Activated B cell treated with CpG ODN at 0.5 μM for 24 hours (primary cell): ENCODE measurements at places on chromosomes 3 and 15.

DNA sequence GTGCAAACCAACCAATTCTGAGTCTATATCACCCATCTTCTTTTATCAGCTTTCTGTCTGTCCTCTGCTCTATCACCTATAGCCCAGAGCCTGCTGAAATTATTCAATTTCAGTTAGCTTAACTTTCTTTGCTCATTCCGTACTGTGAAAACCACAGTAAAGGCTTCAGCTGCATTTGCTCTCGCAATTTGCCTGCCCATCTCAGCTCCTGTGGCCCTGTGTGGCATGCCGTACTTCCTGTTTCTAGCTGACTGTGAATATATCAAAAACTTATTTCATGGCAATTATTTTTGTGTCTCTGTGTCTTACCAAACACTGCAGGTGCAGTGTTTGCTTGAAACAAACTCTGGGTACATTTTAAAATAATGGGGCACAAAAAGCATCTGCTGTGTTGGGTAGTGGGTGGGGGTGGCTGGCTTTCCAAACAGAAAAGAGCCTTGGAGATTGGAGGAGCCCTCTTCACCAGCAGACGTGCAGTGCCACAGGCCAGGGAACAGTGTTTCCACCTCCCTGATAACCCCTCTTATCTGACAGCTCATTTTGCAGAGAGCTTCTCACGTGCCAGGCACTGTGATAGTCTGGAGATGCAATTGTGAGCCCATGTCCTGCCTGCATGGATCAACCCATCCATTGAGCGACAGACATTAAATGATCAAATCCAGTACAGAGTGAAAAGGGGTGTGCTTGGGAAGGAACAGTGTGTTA lies 45.2 kb downstream of the GASK1A start:
- no peak for DNase-seq

- DNase-seq, result no peak
These were observed 79.2 kb upstream of the ARHGEF3 start for GRCh38 chr3:56880720-56881575.

GRCh38 chr15:78605680-78606079 lies 15.1 kb downstream of the CHRNA3 start:
- no peak for DNase-seq

GRCh38 chr3:137172728-137173127 lies 214.9 kb downstream of the IL20RB start:
- DNase-seq, result no peak

GRCh38 chr15:85475317-85475701 lies 94.9 kb downstream of the AKAP13 start:
- DNase-seq, result no peak

DNA sequence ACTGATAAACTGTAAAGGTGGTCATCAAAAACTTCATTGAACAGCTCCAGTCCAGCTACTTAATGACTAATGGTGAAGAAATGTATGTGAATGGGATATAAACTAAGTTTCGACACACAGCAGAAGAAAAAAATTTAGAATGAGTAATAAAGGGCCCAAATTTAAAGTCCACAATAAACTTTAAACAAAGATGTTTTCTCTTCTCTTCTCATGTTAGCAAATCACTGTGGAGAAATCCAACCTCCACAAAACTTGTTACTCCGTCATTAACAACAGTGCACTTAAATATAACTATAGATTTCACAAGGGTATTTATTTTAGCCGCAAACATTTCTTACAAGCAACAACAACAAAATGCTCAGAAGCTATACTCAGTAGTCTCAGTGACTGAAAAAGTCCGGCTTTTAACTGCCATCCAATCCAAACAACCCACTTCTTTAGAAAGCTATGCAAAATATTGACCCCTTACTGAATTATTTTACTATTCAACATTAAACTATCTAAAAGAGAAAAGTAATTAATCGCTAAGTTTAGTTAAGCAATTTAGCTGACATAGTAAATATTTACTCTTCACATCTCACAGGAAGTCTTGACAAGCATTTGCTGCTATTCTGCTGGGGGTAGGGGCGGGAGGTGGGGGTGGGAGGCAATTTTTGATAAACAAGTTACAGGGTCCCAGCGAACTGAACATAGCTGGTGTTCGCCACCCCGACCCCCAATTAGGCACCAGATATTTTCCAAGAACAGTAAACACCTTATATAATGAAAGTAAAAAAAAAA lies 2.4 kb downstream of the IGF2BP2 start:
- DNase-seq, result no peak
